ENCODE measurements at places on chromosomes 11 and 22.

- no peak for DNase-seq
Observed at GRCh38 chr11:120537996-120538395, 26.4 kb downstream of the GRIK4 start.

DNA sequence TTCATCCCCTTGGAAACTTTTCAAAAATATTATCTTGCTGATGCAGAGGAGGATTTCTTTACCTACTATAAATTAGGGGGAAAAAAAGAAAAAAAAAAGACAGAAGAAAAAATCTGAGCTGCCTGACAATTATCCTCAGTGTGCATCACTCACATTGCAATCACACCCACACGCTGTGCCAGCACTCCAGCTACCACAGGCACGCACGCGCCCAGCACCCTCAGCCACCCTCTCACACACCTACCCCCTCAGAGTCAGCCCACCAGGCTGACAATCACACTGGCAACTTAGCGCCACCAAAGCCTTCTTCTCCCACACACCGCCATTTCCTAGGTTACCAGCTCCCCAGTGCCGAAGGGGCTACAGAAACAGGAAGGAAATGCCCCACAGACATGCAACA lies 236.1 kb downstream of the KCNA4 start:
- DNase-seq, result no peak

DNA sequence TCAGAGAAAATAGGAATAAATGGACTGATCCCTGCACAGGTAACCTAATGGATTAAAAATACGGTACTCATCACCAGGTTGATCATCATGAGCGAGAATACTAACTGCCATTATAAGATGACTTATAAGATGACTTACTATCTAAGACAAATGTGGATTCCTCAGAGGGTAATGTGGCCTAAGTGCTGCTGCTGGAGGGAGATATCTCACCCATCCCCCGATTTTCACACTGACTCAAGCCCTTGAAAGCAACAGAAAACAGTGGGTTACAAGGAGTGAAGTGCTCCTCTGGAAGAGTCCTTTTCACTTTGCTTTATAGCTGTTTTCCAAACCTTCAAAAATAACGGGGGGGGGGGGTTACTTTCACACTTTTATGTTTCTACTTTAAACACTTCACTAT lies 920 bp downstream of the TMEM218 start:
- no peak for DNase-seq

DNA sequence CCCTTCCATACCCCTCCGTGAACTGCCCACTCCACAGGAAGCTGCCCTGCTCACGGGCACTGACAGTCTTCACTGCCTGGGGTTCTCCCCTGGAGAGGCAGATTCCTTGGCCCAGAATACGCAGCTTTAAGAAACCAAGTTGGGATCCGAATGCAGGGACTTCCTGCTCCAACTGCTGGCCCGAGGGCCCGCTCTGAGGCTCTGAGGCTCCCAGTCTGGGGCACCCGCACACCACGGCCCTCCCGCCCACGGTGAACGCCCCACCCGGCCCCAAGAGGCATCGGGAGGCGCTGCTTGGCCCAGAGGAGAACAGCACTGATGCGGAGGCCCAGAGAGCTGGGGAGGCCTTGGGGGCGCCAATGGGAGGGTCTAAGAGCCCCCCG lies 42.3 kb downstream of the IGF2 start:
- no peak for DNase-seq

- DNase-seq, result no peak
Observed at GRCh38 chr11:129946256-129946655, 50.9 kb upstream of the NFRKB start.

DNA sequence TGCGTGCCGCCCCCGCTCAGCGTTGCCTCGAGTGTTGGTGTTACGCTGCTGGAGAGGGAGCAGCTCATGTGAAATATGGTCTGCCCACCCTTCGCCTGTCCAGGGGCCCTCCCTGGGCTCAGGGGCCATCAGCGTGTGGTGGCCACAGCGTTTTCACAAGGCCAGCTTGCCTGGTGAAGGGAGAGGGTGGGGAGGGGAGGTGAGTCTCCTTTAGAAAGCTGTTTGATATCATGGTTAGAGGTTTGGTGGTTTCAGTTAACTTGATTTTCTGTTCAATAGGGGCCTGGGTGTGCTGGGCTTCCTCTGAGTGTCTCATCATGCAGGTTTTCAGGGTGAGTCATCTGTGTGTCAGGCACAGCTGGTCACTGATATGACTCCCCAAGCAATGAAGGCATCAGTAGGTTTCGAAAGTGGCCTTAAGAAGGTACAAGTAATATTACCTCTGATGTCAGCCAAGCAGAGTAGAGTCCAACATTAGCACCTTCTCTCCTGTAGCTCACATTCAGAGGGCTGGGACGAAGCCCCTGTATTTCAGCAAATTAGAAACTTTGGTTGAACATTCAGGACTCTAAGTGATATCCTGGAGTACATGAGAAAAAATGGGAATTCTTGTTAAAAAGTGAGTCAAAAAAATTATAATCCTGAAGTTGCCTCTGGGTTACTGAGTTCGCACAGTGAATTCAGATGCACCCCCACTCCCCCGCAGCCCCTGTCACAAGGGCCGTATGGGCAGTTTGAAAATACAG lies 172.5 kb downstream of the TBC1D22A start:
- DNase-seq, result no peak

DNA sequence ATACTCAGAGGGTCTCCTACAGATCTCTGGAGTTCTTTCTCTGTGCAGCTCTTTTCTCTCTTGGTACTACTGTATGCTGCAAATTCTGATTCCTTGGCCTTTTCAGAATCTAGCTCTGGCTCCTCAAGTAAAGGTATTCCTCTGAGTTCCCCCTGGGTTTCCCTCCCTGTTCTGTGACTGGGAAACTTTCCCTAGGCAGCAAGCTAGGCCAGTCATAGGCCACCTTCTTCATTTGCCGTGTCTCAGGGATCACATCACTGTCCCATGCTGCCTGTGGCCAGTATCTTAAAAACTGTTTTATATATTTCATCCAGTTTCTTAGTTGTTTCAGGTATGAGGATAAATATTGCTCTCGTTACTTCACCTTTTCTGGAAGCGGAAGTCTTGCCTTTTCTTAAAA lies 71.2 kb downstream of the FAM83F start:
- DNase-seq, result no peak

All from stimulated activated CD4-positive, alpha-beta T cell treated with anti-CD3 and anti-CD28 coated beads, TNF-alpha, amount 100 ng/mL, for 4 hours (primary cell).